ENCODE measurements at places on chromosomes 13 and 19.

DNA sequence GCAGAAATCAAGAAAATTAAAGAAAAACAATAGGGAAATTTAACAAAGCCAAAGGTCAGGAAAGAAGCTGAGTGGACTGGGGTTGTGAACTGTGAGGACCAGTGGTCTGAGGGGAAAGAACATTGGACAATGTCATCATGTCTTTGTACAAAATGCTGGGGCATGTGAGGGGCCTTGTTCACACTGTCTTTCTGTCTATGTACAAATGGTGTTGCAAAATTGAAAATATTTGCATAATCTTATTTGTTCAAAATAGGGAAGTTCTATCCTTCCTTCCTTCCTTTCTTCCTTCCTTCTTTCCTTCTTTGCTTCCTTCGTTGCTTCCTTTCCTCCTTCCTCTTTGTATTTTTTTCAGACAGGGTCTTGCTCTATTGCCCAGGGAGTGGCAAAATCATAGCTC, 79.2 kb upstream of the SCEL start:
- no peak for DNase-seq

GRCh38 chr19:49975051-49975450, 14.1 kb upstream of the SIGLEC11 start:
- no peak for DNase-seq

GRCh38 chr13:43303033-43303729, 279.8 kb downstream of the DNAJC15 start:
- no peak for DNase-seq

DNA sequence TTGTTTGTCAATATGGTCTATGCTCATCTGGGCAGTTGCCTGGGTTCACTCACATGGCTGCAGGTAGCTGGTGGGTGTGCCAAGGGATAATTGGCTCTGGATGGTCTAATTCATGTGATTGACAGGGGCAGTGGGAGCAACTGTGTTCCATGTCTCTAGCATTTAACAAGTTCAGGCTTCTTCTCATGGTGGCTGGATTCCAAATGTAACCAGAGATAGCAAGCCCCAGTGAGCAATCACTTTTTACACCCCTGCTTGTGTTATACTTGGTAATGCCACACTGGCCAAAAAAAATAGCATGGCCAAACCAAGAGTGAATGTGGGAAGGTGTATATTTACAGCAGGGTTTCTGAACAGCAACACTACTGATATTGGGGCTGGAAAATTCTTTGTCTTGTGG, 89.6 kb upstream of the TNFSF11 start:
- DNase-seq, result no peak

- no peak for DNase-seq
These were observed 3.5 kb upstream of the SBNO2 start for GRCh38 chr19:1177322-1178114.

GRCh38 chr13:48317511-48318376, 14.2 kb downstream of the RB1 start:
- no peak for DNase-seq

DNA sequence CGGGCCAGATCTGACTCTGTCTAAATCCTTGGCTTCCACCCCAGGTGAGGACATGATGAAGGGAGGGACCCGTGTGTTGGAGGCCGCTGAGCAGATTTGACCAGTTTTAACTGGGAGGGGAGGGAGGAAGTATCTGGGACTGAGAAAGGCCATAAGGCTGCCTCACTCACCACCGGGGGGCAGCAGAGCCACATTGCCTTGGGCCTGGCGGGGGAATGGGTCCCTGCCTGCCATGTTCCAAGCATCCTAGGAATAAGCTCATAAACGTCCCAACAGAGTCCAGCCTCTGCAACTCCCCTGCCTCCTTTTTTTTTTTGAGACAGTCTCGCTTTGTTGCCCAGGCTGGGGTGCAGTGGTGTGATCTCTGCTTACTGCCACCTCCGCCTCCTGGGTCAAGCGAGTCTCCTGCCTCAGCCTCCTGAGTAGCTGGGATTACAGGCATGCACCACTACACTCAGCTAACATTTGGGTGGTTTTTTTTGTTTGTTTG, 15.5 kb downstream of the MAST3 start:
- peak; percentile 67 for DNase-seq

GRCh38 chr19:10554760-10555609, 10.8 kb downstream of the KRI1 start:
- no peak for DNase-seq

GRCh38 chr13:101520672-101521071, 68.2 kb downstream of the ITGBL1 start:
- no peak for DNase-seq

- DNase-seq, result no peak
These were observed 481.7 kb upstream of the PRR20A start for GRCh38 chr13:56659041-56659471.

GRCh38 chr13:65508338-65508737, 1721.8 kb downstream of the PCDH9 start:
- DNase-seq, result no peak

GRCh38 chr19:29260477-29261317, 47.7 kb upstream of the UQCRFS1 start:
- DNase-seq, result no peak

DNA sequence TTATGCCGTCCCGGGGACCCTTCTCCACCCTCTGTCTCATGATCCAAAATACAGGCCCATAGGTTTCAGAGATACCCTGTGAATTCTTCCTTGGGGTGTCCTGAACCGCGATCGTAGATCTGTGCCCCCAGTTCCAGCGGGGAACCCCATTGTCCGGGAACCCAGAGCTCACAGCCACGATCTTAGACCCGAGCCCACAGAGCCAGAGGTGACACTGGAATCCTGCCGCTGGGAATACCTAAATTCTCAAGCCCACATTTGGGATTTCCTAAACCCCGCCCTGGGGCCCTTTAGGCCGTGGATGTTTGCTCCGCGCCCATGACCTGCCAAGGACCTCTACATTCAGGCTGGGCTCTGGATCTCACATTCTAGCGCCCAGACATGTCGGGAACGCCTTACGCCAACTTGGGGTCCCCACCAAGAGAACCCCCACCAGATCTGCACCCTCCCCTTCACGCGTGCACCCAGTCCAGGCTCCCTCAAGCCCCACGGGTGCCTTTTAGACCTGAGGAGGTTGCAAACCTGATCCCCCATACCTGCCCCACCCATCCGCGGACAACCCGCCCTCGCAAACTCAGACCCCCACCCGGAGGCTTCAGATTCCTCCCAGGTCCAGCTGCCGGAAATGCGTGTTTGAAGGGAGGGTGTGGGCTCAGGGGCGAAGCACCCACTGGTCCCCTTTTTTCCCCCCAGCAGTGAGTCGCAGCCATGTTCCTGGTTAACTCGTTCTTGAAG, 605 bp downstream of the CAPNS1 start:
- no peak for DNase-seq

- peak; percentile 76 for DNase-seq
These were observed 693 bp upstream of the TMED1 start for GRCh38 chr19:10836479-10837330.

DNA sequence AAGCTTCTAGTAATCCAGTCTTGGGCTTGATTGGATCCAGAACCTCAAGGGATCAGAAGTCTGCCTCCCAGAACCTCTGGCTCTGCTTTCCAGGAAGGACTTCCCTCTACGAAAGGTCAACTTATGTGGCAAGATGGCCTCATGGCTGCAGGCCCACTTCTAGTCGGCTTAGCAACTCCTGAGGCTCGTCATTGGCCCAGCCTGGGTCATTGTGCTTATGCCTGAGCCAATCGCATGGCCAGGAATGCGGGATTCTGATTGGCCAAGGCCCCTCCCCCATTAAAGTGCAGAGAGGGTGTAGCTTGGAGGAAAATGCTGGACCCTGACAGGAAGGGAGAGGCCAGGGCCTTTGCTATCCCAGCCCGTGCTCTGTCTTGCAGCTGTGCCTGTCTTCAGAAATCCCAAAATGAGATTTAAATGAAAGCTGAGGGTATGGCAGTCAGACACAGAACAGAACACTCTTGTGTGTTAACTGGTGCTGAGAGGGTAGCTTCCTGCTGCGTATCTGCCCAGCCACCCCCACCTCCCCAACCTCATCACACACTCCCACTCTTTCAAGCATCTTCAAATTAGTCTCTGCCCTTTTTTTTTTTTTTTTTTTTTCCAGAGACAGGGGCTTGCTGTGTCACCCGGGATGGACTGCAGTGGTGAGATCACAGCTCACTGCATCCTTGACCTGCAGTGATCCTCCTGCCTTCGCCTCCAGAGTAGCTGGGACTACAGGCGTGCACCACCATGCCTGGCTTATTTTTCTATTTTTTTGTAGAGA, 5.5 kb upstream of the CCNE1 start:
- DNase-seq, result no peak

DNA sequence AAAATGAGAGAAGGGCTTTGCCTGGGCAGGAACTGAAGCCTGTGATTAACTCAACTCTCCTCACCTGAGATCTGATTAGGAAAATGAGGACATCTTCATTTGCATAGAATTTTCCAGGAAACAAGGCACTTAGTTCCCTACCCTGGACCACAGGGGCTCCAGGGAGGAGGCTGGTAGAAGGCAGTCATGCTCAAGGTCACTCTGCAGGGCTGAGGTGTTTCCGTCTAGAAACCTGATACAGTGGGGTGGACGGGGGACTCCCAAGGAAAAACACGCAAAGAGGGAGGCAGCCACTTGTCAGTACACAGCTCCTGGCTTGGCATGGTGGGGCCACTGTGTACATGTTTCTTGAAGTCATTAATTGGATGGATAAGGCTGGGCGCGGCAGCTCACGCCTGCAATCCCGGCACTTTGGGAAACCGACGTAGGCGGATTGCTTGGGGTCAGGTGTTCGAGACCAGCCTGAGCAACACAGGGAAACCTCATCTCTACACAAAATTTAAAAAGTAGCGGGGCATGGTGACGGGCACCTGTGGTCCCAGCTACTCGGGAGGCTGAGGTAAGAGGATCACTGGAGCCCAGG, 6.0 kb downstream of the KLK14 start:
- no peak for DNase-seq

GRCh38 chr13:32047793-32048192, 16.2 kb downstream of the FRY start:
- no peak for DNase-seq

DNA sequence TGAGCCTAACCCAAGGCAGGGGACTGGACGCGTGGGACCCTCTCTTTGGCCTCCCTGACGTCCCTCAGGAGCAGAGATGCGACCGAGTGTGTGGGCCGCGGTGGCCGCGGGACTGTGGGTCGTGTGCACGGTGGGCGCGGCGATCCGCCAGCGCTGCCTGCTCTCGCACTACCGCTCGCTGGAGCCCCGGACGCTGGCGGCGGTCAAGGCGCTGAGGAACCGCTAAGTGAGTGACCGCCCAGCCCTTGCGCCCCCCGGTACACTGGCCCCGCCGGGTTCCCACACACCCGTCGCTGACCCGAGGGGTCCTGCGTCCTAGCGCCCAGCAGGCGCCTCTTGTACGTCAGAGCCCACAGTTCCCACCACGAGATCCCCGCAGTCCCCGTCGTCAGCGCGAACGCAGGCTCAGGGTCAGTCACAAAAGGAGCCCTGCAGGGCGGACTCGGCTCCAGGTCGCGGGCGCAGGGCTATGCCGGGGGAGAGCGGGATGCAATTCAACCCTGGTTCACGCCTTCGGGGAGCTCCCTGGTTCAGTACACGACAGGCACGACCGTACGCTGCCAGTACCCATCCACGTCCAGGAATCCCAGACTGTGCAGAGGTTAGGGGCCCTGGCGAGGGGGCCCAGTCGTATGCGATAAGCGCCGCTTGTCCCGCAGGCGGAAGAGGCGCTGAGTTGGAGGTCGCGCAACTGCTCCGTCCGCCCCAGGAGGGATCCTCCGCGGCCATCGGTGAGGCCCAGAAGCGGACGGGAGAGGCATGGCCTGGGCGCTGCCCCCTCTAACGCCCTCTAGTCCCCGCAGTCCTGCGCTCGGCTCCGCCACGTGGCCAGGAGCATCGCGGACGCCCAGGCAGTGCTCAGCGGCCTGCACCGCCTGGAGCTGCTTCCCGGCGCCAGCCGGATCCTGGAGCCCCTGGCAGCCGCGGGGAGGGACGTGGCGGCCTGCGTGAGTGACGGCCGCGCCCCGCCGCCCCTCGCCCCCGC, 3.6 kb upstream of the IFNL2 start:
- no peak for DNase-seq

- DNase-seq, result no peak
These were observed 293.2 kb downstream of the EFNB2 start for GRCh38 chr13:106241974-106242953.

DNA sequence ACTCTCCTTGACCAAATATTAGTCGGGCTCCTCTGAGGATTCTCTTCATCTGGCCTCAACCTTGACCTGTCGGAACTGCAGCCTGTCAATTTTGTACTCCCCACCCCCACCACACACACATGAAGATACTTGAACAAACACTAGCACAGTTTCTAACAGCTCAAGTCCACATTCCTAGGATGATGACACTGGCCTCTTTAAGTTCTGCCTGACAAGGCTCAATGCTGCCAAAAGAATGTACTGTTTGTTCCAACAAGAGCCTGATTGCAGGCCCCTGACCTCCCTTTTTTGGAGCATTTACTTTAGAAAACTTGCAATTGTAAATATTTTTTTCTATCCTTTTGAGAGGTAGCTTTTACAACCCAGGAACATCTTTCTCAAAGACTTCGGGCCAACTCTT, 169.2 kb upstream of the IRS2 start:
- DNase-seq, result no peak

DNA sequence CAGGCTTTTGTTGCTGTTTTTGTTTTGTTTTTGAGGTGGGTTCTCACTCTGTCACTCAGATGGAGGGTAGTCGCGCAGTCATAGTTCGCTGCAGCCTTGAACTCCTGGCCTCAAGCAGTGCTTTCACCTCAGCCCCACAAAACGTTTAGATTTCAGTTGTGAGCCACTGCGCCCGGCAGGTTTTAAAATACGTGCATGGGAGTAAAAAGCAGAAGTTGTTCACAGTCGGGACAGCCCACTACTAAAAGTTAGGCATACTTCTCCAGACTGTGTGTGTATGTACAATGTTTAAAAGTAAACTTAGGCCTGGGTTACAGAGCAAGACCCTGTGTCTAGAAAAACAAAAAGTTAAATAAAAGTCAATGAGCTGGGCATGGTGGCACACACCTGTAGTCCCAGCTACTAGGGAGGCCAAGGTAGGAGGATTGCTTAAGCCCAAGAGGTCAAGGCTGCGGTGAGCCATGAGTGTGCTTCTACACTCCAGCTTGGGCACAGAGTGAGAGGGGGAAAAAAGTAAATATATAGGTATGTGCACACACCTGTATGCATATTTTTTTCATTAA, 6.1 kb downstream of the SAFB start:
- DNase-seq, result no peak

DNA sequence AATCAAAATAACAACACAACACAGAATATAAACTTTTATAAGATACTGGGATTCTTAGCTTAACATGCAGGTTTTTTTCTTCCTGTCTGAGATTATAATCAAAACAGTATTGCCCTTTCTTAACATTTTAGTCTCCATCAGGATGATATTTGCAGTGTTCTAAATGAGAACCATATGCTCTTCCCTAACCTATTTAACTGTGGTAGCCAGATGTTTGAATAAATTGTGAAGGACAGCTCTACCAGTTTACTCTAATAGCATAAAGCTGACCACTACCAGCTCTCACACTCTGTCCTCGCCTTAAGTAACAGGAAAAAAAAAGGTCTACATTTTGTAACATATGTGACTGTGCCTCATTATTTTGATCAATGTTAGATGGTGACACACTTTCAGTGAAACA, 618.7 kb upstream of the SGCG start:
- DNase-seq, result no peak

GRCh38 chr13:112876305-112877000, 92.6 kb upstream of the MCF2L start:
- no peak for DNase-seq

- no peak for DNase-seq
These were observed 6.9 kb upstream of the ZNF555 start for GRCh38 chr19:2834294-2834871.

All from stimulated activated CD4-positive, alpha-beta T cell treated with anti-CD3 and anti-CD28 coated beads, Interleukin-2, amount 100 ng/mL, for 4 hours (primary cell).